ENCODE measurements at places on chromosomes 6 and 20. TPM values are rescaled to one million over a fixed set of nuclear protein-coding genes. Genes with fewer than 3 reads are reported as not detected.

DNA sequence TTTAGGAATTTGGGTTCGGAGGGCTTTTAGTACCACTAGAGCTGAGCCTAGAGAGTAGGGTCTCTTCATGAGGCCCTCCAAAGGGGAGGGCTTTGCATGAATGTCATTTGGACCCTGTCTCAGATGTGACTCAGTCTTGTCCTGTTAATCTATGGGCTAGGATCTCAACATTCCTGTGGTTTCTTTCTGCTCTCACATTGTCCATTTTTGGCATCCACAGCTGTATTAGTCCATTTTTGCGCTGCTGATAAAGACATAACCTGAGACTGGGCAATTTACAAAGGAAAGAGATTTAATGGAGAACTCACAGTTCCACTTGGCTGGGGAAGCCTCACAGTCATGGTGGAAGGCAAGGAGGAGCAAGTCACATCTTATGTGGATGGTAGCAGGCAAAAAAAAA is 61.0 kb downstream of the CRYBG1 start:
- no peak for DNase-seq

GRCh38 chr20:3452136-3452535 is 18.7 kb upstream of the ATRN start:
- no peak for DNase-seq

DNA sequence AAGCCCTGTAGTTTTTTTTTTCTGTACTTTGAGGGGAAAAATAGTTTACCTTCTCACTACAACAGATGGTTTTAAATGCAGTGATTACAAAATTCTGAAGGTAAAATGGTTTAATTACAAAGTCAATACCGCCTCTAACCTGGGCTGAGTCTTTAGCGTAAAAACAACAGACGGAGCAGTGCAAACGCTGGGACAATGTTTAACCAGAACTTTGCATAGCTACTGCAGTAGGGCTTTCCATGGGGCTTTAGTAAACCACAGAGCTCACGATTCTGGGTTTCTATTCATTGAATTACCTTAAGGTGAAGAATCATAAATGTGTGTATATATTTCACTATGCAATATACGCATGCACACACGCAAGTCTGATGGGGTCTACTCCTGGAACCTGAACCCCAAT is 77.9 kb downstream of the RFX6 start:
- no peak for DNase-seq

- peak; percentile 12 for DNase-seq
Observed at GRCh38 chr6:55176958-55177357, 2.6 kb downstream of the HCRTR2 start.

DNA sequence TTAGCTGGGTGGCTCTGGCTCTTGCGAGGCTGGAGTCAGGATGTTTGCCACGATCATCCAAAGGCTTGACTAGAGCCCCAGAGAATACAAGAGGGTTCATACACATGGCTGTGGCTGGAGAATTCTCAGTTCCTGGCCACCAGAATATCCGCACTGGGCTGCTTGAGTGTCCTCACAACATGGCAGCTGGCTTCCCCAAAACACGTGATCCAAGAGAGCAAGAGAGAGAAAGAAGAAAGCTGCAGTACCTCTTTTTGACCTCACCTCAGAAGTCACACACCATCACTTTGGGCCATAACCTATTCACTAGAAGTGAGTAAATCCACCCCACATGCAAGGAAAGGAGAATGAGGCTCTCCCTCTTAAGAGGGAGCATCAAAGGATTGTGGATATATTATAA is 21.5 kb upstream of the BPIFB1 start:
- no peak for DNase-seq

GRCh38 chr6:141685416-141685815 is 447.3 kb upstream of the GJE1 start:
- no peak for DNase-seq

GRCh38 chr6:133115946-133116345 is 125.2 kb upstream of the EYA4 start:
- DNase-seq = no peak

DNA sequence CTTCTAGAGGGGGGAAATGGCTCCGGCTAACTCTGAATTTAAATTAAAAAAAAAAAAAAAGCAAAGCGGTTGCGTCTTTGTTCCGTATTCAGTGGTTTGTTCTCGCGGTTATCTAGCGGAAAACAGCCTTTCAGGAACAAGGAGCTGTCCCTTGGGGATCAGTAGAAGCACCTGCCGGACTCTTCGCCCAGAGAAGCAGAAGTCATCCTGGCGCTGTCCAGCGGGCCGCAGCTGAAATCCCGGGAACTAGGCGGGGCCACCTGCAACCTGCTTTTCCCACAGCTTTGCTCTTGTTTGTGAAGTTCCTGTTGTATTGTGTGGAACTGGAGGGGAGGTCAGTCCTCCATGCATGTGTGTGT is 43.9 kb upstream of the GJE1 start:
- peak; percentile 10 for DNase-seq

GRCh38 chr6:135852746-135853145 is 1.2 kb downstream of the PDE7B start:
- DNase-seq = peak; percentile 26

DNA sequence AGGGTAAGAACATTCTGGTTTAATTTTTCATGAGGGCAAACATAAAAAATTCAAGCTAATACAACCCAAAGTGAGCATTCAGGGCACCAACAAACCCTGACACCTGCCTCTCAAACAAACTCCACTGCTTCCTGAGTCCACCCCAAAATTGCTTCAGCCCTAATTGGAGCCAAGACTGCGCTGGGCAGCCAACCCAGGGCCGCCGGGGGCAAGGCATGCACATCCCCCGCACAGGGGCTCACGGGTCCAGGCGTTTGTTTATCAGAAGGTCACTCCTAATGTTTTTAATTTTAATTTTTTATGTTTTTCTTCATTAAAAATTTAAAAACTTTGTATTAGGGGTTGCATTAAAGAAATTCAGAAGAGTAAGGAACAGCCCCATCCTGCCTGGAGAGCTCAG is 459.1 kb upstream of the CDH4 start:
- DNase-seq = no peak

GRCh38 chr6:33297956-33298772 is 578 bp downstream of the RGL2 start:
- DNase-seq = peak; percentile 87

DNA sequence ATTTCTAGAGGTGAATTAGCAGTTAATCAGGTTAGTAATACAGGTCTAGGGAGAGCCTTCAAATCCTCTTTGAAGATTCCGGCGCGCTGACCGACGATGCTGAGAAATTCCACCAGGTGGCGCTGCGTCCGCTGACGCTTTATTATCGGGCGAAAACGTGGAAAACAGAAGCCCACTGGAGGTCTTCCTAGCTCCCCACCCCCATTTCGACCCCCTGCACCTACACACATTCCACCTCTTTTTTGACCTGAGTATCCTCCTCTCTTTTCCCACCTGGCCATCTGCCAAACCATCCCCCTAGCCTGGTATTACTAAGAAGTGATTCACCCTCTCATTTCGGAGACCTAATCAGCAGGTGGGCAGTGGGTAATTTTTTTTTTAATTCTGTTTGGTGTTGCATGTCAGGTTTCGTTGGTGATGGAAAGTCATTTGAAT is 65.4 kb upstream of the RIN2 start:
- DNase-seq = peak; percentile 59

DNA sequence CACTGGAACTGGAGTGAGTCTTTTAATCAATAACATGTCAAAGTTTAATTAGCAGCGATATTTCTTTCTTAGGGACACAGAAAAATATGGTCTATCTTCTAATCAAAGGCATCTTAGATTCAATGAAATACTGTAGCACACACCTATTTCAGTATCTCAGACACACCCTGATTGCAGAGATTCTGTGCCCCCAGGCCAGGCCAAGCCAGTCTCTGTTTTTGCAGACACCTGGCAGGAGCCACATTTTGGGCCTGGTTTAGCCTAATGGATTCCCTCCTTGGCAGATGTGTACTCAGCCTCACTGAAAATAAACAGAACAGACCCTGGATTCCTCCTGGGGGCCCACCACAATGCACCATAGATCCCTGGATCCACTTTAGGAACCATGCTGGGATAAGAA is 74.8 kb downstream of the LRFN2 start:
- no peak for DNase-seq

- DNase-seq = peak; percentile 56
Observed at GRCh38 chr20:48129345-48129942, 344.2 kb upstream of the SULF2 start.

GRCh38 chr6:26556263-26557070 is 18.3 kb downstream of the HMGN4 start:
- peak; percentile 68 for DNase-seq

DNA sequence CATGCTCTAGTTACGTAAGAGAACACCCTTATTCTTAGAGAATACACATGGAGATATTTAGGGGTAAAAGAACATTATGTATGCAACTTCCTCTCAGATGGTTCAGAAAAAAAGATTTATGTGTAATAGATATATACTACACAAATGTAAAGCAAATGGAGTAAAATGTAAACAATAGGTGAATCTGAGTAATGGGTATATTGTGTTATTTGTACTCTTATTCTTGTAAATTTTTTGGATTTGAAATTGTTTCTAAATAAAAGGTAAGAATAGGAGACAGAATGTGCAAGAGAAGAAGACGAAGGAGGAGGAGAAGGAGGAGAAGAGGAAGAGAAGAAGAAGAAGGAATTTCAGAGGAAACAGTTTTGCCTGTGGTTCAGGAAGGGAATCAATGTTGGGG is 22.5 kb upstream of the LCA5 start:
- DNase-seq = no peak

- no peak for DNase-seq
Observed at GRCh38 chr6:3258201-3258600, 546 bp upstream of the PSMG4 start.

GRCh38 chr6:156511051-156511450 is 266.1 kb upstream of the ARID1B start:
- no peak for DNase-seq

DNA sequence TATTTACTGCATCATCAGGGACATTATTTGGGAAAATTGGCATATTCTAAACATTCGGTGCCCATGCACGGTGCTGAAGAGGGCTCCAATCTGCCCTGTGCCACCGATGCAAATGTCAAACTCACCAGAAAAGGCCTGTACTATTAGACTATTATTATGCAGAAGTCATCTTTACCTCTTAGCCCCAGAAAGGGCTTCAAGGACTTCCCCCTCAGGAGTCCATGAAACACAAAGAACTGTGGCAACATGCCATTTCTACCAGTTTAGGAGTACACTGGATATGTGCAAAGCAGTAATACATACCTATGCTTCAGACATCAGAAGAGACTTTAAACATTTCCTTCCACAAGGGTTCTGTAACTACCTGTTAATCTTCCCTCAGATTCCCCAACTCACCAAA is 8.6 kb downstream of the DIDO1 start:
- no peak for DNase-seq

GRCh38 chr6:121187833-121188200 is 146.5 kb downstream of the TBC1D32 start:
- no peak for DNase-seq

DNA sequence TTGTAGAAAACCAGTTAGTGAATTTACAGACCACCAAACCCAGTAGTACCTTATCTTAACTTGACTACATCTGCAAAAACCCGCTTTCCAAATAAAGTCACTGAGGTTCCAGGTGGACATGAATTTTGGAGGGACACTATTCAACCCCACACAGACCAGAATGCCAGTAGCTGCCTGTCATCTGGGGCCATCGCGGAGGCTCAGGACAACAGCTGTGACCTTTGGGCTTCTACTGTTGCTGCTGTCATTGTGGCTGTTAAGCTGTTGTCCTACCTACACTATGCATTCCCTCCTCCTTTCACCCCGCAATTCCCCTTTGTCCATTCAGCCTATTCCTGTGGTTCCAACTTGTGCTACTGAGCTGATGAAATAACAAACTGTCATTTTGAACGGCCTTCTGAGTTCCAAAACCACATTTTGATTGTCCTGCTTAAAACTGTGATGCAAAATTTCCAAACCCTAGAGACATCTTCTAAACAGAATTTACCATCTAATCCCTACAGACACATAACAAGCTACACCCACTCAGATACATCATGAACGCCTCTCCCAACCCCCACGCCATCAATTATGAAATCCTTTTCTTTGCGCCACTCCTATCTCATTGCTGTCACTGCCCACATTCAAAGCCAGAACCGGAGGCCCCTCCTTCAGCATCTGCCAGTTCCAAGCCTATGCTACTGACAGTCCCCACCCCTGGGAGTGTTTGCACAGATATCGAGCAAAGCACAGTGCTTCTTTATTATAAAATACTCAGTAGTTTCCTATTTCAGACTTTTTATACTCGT is 125.0 kb downstream of the C6orf118 start:
- DNase-seq = no peak

GRCh38 chr6:105744815-105745214 is 341.3 kb upstream of the PRDM1 start:
- no peak for DNase-seq

DNA sequence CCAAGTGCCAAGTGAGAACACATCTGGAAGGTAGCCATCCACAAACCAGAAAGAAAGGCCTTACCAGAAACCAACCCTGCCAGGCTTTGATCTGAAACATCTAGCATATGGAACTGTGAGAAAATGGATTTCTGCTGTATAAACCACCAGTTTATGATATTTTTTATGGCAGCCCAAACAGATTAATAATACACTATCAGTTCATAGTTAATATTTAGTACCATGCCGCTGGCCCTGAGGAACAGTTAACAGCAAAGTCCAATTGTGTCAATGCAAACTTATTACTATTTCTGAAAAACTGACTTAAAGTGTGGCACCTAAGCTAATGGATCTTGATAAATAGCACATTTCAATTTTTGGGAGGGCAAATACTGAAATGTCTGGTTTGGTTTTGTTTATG is 35.4 kb upstream of the PRSS35 start:
- no peak for DNase-seq

GRCh38 chr20:42063141-42063540 is 445.0 kb upstream of the CHD6 start:
- no peak for DNase-seq

GRCh38 chr6:123520217-123520616 is 116.5 kb downstream of the TRDN start:
- DNase-seq = peak; percentile 8

CNKSR3 gene
- polyA plus RNA-seq = 18.1 TPM

C6orf141 gene
- 2.0 TPM for polyA plus RNA-seq

COL11A2 gene
- 41.5 TPM for polyA plus RNA-seq

IBTK gene
- polyA plus RNA-seq = 53.5 TPM

FOXA2 gene
- not detected for polyA plus RNA-seq

DSP gene
- polyA plus RNA-seq = 2.6 TPM

COL12A1 gene
- 552 TPM for polyA plus RNA-seq

PTCRA gene
- polyA plus RNA-seq = not detected

PROCR gene
- polyA plus RNA-seq = not detected

ATP6V1G2 gene
- polyA plus RNA-seq = 3.6 TPM

TMEM200A gene
- polyA plus RNA-seq = 25.6 TPM

CFAP61 gene
- polyA plus RNA-seq = 3.7 TPM

MICB gene
- 0.57 TPM for polyA plus RNA-seq

LCA5 gene
- 5.2 TPM for polyA plus RNA-seq

LY6G5C gene
- 3.1 TPM for polyA plus RNA-seq

SNX3 gene
- 264 TPM for polyA plus RNA-seq

All from muscle of arm (tissue), 14 donors.